ENCODE measurements at places on chromosomes 7 and 10. TPM values are rescaled to one million over a fixed set of nuclear protein-coding genes. Genes with fewer than 3 reads are reported as not detected.
A peak's percentile ranks its signal among the peaks of the same experiment; 100 is the strongest.

- DNase-seq = no peak
Observed at GRCh38 chr10:67936416-67936815, 52.0 kb downstream of the SIRT1 start.

GRCh38 chr10:12638781-12639180 lies 289.4 kb downstream of the CAMK1D start:
- DNase-seq = peak; percentile 56

PRF1 gene
- not detected for total RNA-seq

FAM237B gene
- not detected for total RNA-seq

Measured in GM23338 (cell line).